Fibroblast of lung (primary cell): ENCODE measurements at places on chromosomes 13 and 19. TPM values are rescaled to one million over a fixed set of nuclear protein-coding genes. Genes with fewer than 3 reads are reported as not detected.

- DNase-seq, result no peak
These were observed 299.1 kb upstream of the OBI1 start for GRCh38 chr13:78958006-78958405.

DNA sequence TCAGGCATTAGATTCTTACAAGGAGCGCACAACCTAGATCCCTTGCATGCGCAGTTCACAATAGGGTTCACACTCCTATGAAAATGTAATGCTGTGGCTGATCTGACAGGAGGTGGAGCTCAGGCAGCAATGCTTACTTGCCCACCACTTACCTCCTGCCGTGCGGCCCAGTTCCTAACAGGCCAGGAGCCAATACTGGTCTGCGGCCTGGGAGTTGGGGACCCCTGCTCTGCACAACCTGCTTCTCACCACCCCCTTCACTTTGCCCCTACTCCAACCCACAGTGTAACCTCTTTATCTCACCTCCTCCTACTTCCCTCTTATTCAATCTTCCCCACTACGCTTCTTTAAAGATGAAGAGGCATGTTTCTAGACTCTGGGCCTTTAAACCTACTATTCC is 240.2 kb downstream of the RGCC start:
- no peak for DNase-seq

GRCh38 chr19:8655340-8655709 is 24.9 kb downstream of the NFILZ start:
- DNase-seq, result no peak

GRCh38 chr19:32287811-32288227 is 57.6 kb upstream of the ZNF507 start:
- peak; percentile 8 for DNase-seq

DNA sequence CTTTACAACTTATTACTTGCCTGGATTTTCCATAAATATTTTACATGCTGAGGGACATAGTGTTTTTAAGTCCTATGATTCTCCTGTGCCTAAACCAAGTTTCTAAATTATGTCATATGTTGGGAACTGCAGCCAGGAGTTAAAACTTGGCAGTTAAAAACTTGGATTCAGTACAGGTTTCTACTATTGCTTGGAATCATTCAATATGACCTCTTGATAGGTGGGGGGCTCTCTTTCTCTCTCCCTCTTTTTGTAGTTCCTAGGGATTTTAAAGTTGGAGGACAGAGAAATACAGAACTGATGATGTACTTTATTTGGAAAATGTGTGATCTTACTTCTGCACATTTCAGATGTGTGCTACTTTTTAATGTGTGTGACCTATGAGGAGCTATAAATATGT is 4.7 kb downstream of the CSNK1A1L start:
- DNase-seq, result peak; percentile 14

DNA sequence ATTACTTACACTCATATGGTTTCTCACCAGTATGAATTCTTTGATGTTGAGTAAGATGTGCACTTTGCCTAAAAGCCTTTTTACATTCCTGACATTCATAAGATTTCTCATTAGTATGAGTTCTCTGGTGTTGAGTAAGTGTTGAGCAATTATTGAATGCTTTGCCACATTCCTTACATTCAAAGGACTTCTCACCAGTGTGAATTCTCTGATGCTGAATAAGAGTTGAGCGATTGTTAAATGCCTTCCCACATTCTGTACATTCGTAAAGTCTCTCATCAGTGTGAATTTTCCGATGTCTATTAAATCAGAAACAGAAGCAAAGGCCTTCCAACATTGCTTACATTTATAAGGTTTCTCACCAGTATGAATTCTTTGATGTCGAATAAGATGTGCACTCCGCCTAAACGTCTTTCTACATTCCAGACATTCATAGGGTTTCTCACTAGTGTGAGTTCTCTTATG is 14.2 kb upstream of the ZFP30 start:
- DNase-seq, result peak; percentile 3

DNA sequence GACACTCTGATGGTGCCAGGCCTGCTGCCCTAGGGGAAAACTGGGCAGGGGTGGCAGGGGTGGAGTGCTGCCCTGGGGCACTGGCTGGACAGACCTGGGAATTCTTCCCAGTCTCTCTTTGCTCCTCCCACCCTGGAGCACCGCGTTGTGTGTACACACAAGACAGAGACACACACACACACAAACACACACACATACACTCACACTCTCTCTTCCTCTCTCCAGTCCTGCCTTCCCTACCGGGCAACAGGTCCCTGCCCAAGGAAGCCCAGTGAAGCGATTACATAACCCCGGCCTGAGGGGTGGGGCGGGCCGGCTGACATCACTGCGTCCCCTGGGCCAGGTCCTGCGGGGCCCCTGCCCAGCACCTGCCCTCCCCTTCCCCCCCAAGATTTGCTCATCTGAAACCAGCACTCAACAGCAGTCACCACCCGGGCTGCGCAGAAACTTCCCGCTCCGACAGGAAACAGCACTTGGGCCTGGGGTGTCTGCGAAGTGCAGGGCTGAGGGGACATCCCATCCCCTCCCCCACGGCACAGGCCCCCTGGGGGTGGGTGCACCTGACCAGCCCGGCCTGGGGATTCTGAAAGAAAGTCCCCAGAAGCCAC is 1.2 kb downstream of the MKNK2 start:
- peak; percentile 62 for DNase-seq

DNA sequence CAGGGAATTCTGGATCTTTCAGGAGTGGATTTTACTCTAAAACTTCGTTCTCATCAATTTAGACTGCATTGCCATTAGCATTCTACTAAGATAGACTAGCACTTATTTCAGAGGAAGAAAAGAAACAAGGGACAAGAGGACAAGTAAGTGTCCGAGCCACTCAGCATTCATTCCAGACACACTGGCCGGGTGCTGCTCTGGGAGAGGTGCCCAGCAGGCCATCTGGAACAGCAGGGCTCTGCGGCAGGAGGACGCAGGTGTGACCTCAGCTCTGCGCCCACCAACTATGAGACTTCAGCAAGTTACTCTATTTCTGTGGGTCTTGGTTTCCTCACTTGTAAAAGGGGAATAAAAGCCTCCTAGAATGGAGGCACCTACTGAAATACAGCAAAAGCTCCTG is 4.2 kb downstream of the EPS15L1 start:
- DNase-seq, result no peak

- no peak for DNase-seq
These were observed 4.3 kb downstream of the ZGLP1 start for GRCh38 chr19:10305139-10305806.

The CEACAM3 gene
- not detected in 2 replicates for total RNA-seq

The IL4I1 gene
- 1.2 and 1.5 TPM in 2 replicates for total RNA-seq

The CYP4F8 gene
- total RNA-seq, result not detected in 2 replicates

The KIR3DL1 gene
- not detected in 2 replicates for total RNA-seq

The TMC4 gene
- total RNA-seq, result 0.26 and 0.33 TPM in 2 replicates

The AP2S1 gene
- 111 and 143 TPM in 2 replicates for total RNA-seq

The LILRA5 gene
- not detected in 2 replicates for total RNA-seq

The LGALS14 gene
- total RNA-seq, result not detected in 2 replicates
